Midbrain (tissue), 1 donor: ENCODE measurements at places on chromosomes 7 and 10.

DNA sequence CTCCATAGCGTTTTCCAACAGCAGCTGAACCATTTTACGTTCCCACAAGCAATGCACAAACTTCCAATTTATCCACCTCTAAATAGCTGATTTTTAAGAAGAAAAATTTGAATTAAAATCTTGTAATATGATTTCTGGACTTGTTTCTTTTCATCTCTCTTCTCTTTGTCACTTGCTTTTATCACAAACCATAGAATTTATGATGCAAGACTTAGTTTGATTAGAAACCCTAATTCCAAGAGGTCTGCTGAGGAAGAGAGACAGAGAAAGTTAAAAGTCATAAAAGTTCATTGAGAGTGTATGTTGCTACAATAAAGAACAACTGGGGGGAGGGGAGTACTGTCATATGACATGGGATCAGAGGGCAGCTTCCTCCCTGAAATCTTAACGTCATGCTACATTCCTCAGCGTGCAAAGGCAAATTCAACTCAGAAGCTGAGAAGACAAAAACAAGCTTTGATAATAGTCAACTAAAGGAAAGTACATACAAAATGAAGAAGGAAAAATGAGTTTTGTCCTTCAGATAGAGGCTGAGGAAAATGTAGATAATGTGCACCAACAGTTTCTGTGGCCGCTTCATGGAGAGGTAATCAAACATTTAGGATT is 18.4 kb upstream of the CUBN start:
- DNase-seq = no peak

GRCh38 chr10:28020993-28021982 is 22.4 kb upstream of the ODAD2 start:
- no peak for DNase-seq

- DNase-seq = no peak
These were observed 11.0 kb downstream of the MINDY3 start for GRCh38 chr10:15849316-15849715.

GRCh38 chr10:1208366-1209311 is 152.5 kb downstream of the WDR37 start:
- no peak for DNase-seq

DNA sequence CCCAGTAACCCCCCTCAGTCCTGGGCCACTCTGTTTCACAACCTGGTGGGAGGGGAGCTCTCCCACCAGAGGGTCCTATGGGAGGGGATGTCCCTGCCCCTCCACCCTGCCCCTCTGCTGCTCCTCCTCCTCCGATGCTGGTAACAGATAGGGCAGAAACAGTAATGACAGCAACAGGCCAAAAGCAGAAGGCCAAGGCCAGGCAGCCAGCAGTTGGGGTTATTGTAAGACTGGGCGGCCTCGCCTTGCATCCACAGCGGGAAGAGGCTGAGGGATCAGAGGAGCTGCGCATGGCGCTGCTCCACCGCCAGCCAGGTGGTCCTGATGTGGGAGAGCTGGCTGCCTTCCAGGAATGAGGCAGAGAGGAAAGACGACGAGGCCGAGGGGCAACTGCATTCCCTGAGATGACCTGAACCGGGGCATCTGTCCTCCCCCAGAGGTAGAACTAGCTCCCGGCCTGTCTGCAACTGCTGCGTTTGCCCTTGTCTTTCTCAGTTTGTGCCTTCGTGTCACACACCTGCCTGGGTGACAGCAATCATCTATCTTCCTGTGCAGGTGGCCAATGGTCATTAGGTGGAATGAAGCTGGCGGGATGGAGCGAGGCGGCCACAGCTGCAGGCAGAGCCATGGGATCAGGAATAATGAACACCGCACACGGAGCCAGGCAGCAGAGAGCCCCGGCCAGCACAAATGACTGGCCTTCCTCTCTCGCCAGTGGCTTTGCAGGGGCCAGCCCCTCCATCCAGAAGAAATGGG is 54.0 kb upstream of the CACUL1 start:
- no peak for DNase-seq

- no peak for DNase-seq
These were observed 8.1 kb downstream of the PLPP4 start for GRCh38 chr10:120465138-120465537.

- no peak for DNase-seq
These were observed 979.1 kb upstream of the C7orf33 start for GRCh38 chr7:147611431-147611830.

GRCh38 chr7:120680985-120681384 is 177.0 kb downstream of the TSPAN12 start:
- no peak for DNase-seq

DNA sequence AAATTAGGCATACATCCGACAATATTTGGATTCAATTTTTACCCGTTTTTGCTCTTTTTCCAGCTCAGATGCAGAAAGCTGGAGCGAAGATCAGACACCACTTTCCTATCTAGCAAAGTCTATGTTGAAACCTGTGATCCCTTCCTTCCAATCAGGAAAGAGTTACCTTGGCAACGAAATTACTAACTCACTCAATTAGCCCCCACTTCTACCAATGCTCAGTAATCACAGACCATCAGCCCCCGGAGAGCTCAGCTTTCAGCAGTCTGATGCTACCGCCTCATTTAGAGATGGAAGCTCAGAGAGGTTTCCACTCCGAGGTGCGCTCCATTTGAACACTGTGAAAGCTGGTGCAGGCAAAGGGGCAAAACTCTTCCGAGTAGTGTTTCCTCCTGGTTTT is 6.7 kb downstream of the FRAT1 start:
- DNase-seq = no peak

DNA sequence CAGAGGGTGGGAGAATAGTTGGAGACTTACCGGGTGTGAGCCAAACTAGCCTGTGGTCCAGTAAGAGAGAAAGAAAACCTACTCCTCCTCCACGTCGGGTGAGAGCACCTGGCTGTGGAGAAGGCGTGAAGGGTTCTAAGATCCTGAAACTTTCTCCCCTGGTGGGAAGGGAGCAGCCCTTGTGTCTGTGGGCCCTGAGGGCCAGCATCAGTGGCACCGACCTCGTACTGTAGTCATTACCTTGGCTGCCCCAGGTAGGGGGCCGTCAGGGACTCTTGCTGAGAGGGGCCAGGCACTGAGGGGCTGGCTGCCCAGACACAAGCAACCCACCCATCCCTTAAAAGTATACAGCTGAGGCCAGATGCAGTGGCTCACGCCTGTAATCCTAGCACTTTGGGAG is 69.5 kb upstream of the LOXL4 start:
- no peak for DNase-seq

DNA sequence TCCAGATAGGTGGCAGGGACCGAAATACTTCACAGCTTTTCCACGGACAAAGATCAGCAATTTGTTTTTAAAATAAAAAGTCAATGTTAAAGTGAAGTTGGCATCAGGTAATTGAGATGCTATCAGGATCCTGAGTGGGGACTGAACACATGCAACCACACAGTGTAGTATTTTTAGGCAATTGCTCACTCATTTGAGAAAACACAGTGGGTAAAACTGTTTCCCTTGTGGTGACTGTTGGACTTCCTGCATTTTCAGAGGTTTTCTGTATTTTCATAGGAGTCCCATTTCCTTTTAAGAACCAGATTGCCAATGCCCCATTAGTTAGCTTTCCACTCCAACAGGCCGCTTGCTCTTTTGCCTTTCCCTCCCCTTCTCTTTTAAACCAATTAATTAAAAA is 159.5 kb upstream of the ZNF32 start:
- no peak for DNase-seq

DNA sequence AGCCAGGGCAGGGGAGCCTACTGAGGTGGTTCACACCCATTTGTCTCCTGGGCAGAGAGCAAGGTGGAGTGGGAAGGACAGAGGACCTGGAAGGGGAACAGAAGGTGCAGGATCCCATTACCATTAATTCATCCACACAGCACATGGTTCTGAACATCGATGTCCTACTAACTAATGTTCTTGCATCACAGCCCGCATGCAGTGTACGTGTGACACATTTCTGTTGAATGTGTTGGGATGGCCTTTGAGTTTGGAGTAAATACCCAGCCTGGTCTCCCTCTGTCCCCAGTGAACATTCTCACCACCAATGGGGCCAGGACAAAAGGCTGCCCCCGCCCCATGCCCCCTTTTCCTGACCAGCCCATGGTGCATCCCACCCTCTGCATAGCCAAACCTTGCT is 46.3 kb downstream of the FAM241B start:
- no peak for DNase-seq

DNA sequence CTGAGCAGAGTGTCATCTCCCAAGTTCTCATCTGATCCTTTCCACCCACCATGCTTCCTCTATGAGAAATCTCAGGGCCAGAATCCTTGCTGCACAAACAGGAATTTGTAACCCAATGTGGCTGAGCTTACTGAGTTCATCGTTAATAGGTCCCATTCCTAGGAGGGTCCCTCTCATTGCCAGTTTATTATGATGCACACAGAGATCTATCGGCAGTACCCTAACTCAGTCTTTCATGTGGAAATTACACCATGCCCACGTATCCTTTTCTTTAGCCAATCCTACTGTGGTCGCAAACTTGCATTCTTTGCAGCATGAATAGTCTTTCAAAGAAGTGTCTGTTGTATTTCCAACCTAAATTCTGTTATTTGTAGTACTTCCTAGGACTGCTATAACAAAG is 12.1 kb downstream of the TMEM236 start:
- DNase-seq = no peak

GRCh38 chr7:87671-88070 is 104.7 kb upstream of the FAM20C start:
- DNase-seq = no peak
